ENCODE measurements at places on chromosomes 1 and 21.

GRCh38 chr1:117162816-117163215 is 41.3 kb upstream of the TRIM45 start:
- DNase-seq: no peak

GRCh38 chr1:42157667-42158066 is 4.5 kb downstream of the GUCA2B start:
- no peak for DNase-seq

GRCh38 chr1:97243973-97244560 is 522.5 kb downstream of the PTBP2 start:
- no peak for DNase-seq

- DNase-seq: no peak
Observed at GRCh38 chr21:45303091-45303615, 15.5 kb upstream of the POFUT2 start.

GRCh38 chr1:21304488-21304887 is 14.2 kb upstream of the ECE1 start:
- DNase-seq: no peak

DNA sequence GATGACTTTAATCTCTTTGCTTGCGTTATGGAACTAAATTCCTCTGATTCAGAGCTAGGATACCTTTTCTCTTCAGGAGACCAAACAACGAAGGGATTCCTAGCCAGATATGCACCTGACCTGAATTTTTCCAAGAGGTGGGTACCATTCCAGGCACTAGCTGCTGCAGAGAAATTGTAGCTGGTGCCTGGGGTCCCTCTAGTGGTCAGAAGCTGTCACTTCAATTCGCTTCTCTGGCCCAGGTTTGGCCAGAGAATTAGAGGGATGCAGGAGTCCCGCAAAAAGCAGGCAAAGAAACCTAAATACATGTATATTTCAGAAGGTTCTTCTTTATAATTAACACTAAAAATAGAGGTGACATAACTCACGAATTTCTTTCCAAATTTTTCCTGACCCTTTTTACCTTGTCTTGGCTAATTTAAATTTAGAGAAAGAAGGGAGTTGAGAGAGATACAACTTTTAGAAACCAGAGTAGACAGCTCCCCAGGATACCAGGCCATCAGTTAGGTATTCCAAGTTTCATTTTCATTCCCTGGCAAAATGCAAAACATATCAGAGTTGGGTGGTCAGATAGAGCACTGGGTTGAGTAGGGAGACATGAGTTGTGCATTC is 9.6 kb downstream of the ACKR1 start:
- DNase-seq: no peak

- no peak for DNase-seq
Observed at GRCh38 chr1:185759061-185759460, 24.9 kb downstream of the HMCN1 start.

DNA sequence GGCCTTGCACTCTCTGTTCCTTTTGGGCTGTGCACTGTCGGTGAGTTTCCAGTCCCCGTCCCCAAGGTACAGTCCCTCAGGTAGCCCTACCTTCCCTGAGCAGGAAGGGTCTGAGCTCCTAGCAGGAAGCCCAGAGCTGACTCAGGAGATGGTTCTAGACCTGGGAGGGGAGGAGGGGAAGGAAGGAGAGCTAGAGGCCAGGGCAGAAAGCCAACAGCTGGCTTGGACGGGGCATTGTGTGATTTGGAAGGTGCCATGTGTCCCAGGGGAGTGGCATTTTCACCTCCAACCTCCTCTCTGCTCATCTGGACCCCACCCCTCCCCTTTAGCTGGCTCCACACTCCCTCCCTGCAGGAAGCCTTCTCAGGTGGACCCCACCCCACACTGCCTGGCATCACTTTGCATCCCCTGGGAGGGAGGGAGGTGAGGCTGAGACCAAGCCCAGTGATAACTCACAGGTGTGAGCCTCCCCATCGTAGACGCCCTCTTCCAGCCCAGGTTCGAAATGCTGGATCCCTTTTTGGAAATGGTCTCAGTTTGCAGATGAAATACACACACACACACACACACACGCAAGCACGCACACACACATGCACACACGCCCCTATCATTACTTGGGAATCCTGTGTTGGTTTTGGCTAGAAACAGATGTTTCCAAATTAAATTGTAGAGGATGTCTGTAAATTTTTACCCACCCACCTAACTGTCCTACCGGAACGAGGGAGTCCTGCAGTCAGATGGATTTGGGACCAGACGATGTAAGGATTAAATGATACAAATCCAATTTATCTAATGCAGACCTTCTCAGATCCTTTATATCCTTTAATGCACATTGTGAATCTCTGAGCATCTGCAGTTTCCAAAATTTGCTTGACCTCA is 19.7 kb upstream of the IFNLR1 start:
- no peak for DNase-seq

- DNase-seq: no peak
Observed at GRCh38 chr1:192741095-192741494, 67.7 kb upstream of the RGS2 start.

- DNase-seq: no peak
Observed at GRCh38 chr1:81197591-81197990, 603.1 kb upstream of the ADGRL2 start.
